NCI-H1436 (cell line): ENCODE measurements at places on chromosomes 4 and X.

GRCh38 chr4:148800336-148800885, 358.2 kb upstream of the NR3C2 start:
- DNase-seq = no peak

DNA sequence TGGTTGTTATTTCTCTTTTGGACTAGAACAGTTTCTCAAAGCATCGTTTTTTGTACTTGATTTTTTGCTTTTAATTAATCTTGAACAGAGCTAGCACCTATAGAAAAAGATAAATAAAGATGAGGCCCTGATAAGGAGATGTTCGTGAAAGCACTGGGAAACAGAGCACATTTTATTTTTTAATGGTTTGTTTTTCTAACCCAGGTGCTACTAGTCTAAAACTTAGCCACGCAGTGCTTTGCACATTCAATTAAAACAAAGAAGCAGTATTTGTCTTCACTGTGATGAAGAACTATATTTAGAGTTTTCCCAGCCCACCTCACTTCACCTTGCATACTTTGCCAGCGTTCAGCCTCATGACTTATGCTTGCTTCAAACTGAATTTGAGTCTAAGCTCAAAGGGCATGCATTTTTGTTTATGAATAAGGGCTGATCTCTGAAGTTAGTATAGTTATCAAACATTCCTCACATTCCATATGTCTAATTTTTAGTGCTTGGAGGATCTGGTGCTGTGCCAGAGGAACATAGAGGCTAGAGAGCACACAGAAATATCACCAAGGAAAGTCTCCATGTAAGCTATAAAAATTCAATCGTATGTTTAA, 76.7 kb downstream of the WWC2 start:
- DNase-seq = no peak

DNA sequence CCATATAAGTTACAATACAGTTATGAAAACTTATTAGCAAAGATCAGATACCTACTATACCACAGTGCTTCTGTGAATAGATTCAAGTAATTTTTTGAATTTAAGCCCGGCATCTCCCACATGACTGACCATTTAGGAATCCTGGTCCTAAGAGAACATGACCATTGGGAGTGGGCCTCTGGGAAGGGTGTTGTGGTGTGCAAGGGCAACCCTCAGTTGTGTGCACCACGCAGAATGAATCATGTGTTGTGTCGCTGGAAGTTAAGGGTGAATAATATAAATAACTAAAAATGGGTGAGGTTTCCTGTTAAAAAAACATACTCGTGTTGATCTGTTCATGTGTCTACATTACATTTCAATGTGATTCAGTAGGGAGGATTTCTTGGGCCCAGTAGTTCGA, 15.5 kb downstream of the CPE start:
- DNase-seq = no peak

DNA sequence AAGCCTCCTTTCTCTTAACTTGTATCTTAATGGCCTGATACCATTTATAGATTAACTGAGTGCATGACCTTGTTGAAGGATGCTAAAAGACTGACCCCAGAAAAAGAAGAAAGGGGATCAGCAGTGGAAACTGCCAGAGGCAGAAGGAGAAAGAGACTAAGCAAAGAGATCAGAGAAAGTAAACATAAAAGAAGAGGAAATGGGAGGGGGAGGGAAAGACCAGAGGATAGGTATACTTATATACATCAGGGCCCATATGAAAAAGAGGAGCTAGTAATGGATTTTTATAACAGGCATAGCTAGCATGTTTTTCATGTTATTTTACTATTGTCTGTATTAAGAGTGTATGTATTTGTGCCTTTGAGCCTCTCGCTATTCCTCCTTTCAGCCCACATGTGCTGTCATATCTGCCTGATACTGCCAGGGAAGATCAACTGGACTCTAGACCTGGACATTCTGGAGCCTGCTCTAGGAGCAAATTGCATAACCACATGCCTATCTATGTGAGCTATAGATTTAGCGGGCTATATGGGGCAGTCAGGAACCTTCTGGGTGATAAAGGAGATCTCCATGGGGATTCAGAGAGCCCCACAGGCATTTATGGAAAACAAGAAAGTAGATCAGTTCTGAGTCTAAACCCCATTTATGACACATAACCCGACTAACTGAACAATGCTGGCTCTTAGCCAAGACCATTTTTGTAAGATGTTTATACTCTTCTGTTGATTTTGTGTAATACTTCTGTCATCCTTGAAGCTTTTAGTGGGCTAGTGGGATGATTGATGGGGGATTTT, 13.4 kb upstream of the SNX12 start:
- no peak for DNase-seq
